SK-N-SH (cell line): ENCODE measurements at places on chromosomes 12 and 14. TPM values are rescaled to one million over a fixed set of nuclear protein-coding genes. Genes with fewer than 3 reads are reported as not detected.

GRCh38 chr14:33909380-33910084, 41.3 kb downstream of the EGLN3 start:
- no peak for DNase-seq

DNA sequence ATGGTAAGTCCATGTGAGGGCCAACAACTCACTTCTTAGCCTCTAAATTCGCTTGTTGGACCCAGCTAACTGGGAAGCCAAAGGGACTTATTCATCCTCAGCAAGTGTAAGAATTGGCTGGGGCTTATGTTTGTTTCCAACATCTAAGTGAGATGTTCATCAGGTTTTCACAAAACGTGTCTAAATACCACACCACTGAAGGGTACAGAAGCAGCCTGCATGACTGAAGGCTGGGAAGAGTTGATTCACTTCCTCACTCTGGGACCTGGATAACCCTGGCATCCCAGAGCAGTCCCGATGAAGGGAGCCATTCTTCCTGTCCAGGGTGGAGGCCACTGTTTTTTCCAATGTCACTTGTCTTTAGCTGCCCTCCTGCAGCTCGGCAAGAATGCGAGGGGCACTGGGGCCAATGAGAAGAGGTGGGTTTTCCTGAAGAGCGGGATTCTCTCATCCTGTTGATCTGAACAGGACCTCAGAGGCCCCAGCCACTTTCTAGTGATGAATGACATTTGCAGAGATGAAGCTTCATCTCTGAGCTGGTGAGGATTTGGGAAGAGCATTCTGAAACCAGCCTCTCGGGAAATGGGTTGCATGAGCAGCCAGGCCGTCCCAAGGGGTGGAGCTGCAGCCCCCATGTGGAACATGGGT, 12.2 kb upstream of the COL2A1 start:
- no peak for DNase-seq

DNA sequence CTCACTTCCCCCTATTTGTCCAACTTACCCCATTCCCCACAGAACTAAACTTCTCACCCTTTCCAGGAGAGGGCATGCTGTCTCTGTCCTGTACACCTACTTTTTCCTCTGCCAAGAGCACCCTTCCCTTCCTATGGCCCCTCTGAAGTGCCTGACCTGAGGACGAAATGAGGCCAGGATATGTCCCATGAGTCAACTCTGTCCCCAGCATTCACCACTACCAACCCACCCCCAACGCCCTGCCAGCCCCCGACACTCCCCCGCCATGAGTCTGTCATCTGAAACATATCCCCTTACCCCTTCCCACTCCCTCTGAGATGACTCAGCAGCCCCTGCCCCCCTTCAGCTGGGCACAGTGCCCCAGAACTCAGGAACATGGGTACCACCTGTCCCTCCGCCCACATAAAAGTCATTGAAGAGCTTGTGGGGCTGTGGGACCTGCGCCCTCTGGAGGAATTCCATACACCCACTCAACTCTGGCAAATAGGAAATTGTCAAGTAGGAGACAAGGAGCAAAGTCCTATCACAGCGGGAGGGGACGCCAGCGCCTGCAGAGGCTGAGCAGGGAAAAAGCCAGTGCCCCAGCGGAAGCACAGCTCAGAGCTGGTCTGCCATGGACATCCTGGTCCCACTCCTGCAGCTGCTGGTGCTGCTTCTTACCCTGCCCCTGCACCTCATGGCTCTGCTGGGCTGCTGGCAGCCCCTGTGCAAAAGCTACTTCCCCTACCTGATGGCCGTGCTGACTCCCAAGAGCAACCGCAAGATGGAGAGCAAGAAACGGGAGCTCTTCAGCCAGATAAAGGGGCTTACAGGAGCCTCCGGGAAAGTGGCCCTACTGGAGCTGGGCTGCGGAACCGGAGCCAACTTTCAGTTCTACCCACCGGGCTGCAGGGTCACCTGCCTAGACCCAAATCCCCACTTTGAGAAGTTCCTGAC, 26.3 kb downstream of the ITGA7 start:
- DNase-seq: no peak

GRCh38 chr14:100203962-100204834, 34.7 kb upstream of the YY1 start:
- DNase-seq: no peak

The DEPDC4 gene
- polyA plus RNA-seq: 0.76 and 1.7 TPM in 2 replicates
